ENCODE measurements at places on chromosomes 7 and 10. TPM values are rescaled to one million over a fixed set of nuclear protein-coding genes. Genes with fewer than 3 reads are reported as not detected.

The SLC39A12 gene
- total RNA-seq, result not detected

The CPA1 gene
- not detected for total RNA-seq

The SPDYE5 gene
- total RNA-seq, result not detected

The LMBR1 gene
- total RNA-seq, result 34.6 TPM

The SH2B2 gene
- total RNA-seq, result 4.3 TPM

The WNT8B gene
- total RNA-seq, result not detected

The COL13A1 gene
- 21.3 TPM for total RNA-seq

The ADCY1 gene
- total RNA-seq, result 0.71 TPM

Measured in myometrial cell (primary cell).